NCI-H510A (cell line): ENCODE measurements at places on chromosomes 3 and 15.

DNA sequence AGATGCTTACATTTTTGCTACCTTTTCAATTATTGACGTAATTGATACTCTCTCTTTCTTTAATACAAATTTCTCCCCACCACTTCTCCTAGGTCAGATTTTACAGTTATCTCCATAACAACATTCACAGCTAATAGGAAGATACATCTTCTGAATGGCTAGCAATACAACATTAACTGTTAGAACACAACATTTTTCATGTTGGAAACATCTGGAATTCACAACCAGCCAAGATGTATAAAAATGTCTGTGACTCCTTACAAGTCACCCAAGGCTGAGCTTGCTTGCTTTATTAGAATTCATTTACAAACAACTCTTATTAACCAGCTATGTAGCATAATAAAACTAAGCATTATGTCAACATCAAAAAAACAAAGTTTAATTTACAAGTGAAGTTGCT, 81.0 kb upstream of the ROBO2 start:
- no peak for DNase-seq

- DNase-seq, result no peak
Measured at GRCh38 chr15:93417631-93418030, 328.6 kb upstream of the RGMA start.

DNA sequence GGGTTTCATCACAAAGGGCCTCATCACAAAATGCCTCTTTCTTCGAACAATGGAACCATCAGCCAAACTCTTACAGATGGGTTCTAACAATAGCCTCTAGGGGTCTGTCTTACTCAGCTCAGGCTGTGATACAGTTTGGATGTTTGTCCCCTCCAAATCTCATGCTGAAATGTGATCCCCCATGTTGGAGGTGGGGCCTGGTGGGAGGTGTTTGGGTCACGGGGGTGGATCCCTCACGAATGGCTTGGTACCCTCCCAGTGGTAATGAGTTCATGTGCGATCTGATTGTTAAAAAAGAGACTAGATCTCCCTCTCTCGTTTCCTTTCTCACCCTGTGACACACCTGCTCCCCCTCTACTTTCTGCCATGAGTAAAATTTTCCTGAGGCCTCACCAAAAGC, 47.9 kb upstream of the LIPC start:
- DNase-seq, result no peak

GRCh38 chr3:71862371-71863140, 77.6 kb upstream of the PROK2 start:
- no peak for DNase-seq

DNA sequence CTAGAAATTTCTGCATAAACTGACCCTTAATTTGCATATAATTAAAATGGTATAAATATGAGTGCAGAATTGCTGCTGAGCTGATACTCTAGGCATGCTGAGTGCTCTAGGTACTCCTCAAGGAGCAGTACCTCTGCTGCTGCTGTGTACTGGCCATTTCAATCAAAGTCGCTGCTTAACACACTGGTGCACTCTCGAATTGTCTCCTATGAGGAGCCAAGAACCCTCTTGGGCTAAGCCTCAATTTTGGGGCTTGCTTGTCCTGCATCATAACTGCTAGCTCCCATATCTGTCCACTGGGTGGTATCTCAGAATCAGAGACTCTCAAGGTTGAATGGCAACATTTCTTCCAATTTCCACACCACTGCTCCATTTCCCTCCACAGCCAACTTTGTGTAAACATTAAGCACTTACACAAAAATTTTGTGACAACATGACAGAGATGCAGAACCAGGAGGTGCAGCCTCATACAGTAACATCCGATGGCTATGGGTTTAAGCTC, 82.5 kb downstream of the XXYLT1 start:
- no peak for DNase-seq

- no peak for DNase-seq
Measured at GRCh38 chr3:181622365-181622764, 89.4 kb upstream of the SOX2 start.

DNA sequence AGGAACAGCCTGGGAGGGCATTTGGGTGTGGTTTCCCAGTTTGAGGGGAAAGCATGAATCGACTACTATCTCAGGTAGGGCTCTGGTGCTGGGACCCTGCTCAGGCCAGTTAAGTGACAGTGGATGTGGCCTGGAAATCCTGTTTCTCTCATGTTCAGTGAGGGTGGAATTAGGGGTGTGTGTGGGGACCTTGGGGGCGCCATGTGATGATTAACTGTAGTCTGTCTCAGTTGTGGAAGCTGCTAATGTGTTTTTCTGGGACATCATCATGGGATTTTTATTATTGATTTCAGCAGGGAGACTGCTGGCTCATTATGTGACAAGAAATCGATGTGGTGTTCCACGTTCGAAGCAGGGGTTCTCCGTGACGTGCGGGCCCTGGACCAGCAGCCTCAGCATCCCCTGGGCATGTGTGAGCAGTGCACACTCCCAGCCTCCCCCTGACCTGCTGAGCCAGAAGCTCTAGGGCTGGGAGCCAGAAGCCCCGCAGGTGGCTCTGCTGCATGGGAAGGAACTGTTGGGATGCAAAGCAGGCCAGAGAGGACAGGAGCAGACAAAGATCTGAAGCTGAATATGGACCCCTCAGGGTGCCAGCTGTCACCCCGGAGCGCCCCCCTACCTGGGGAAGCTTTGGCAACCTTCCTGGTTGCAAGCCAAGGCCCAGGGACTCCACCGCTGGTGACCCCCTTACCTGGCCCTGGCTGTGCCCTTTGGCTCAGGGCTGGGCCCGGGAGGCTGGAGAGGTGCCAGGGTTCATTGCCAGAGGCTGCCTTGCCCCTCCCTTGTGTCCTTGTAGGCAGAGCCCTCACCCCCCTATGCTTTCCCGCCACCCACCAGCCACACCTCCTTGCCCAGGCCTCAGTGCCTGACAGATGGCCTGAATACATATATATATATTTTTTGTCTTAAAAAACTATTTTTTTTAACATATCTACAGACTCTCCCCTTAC, 149.8 kb downstream of the APBA2 start:
- no peak for DNase-seq

GRCh38 chr3:128491941-128492670, 895 bp downstream of the GATA2 start:
- DNase-seq, result no peak

GRCh38 chr3:58725326-58725853, 58.8 kb upstream of the FAM3D start:
- no peak for DNase-seq
